ENCODE measurements at places on chromosomes 16 and 17.
A peak's percentile ranks its signal among the peaks of the same experiment; 100 is the strongest.

- no peak for DNase-seq
Measured at GRCh38 chr16:85607796-85608514, 5.2 kb upstream of the GSE1 start.

GRCh38 chr16:65283181-65283651, 161.4 kb upstream of the CDH11 start:
- peak; percentile 44 for DNase-seq

DNA sequence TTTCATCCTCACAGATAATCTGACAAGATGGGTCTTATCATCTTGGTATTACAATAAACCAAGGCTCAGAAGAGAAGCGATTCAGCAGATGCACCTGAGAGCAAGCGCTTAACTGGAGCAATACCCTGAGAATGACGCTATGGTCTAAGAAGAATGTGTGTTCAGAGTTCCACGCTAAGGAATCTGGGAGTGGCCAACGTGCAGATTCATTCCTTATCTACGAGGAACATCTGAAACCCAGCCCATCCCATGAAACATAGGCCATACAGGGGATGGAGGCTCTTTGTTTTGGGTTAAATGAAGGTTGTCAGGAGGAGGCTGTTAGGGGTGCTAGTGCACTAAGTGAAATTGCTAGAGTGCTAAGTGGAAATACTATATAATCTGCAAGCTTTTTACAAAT, 28.5 kb upstream of the KDM8 start:
- DNase-seq: no peak

- DNase-seq: no peak
Measured at GRCh38 chr16:46962629-46963028, 10.8 kb downstream of the DNAJA2 start.

GRCh38 chr16:89198417-89199240, 1.7 kb downstream of the SLC22A31 start:
- DNase-seq: no peak

- no peak for DNase-seq
Measured at GRCh38 chr17:14875557-14876412, 389.3 kb downstream of the PMP22 start.
